ENCODE measurements at places on chromosomes 1 and 21.
A peak's percentile ranks its signal among the peaks of the same experiment; 100 is the strongest.

- DNase-seq, result no peak
Observed at GRCh38 chr1:93616996-93617669, 64.5 kb downstream of the BCAR3 start.

GRCh38 chr1:175788586-175789252 is 45.3 kb upstream of the TNR start:
- DNase-seq, result no peak

DNA sequence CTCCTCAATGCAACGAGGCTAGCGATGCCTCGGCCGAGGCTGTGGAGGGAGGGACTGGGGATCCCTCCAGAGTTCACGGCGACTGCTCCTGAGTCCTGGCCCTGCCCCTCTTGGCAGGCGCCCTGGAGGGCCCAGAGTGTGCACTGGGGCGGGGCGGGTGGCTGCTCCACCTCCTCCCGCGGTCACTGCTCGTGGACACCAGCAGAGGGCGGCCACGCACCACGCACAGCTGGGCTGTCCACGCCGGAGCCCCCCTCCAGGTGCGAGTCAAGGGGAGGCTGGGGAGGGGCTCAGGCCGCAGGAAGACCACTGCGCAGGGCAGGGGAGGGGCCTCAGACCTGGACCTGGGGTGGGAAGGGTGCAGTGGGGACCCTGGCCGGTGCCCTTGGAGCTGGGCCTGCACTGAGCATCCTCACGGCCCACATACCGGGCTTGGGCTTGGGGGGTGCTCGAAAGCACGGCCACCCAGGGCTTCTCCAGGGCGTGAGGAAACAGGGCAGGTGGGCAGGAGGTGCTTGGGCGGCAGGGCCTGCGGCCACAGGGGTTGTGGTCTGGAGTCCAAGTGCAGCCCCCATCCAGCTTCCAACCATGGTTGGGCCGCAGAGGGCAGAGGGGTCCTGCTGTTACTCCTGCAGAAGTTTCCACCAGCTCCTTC is 20.6 kb upstream of the TTC34 start:
- DNase-seq, result no peak

GRCh38 chr1:29579821-29580425 is 343.6 kb downstream of the PTPRU start:
- peak; percentile 79 for DNase-seq

GRCh38 chr1:221794079-221794670 is 52.3 kb upstream of the DUSP10 start:
- DNase-seq, result peak; percentile 23

All from AG04450 (cell line).